Right ventricle myocardium superior (tissue), 1 donor: ENCODE measurements at places on chromosomes 2 and 18.

DNA sequence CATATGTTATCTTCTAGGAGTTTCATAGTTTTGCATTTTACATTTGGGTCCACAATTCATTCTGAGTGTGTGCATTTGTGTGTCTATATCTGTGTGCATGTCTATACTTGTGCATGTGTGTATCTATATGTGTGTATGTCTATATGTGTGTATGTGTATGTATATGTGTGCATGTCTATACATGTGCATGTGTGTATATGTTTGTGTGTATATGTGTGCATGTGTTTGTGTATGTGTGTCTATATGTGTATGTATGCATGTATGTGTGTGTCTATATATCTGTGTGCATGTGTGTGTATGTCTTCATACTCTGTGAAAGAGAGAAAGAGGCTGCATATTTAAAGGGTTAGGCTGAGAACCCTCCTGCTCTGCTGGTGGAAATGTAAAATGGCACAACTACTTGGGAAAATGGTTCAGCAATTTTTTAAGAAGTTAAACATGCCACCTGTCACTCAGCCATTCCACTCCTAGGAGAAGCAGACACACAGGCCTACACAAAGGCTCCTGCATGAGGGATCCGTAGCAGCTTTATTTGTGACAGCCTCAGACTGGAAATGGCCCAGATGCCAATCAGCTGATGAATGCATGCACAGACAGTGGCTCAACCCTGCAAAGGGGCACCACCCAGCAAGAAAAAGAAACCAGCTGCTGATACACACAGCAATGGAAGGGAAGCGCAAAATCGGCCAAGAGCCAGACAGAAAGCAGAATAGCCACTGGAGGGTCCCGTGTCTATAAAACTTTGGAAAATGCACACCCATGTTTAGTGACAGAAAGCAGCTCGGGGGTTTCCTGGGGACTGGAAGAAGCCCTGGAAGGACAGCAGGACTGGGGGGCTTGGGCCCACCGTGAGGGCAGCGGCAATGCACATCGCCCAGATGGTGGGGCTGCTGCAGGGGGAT is 146.8 kb downstream of the SEPTIN10 start:
- DNase-seq: peak; percentile 12

GRCh38 chr2:233482616-233483015 is 84.0 kb downstream of the USP40 start:
- DNase-seq: no peak

GRCh38 chr2:215624423-215624829 is 188.6 kb upstream of the FN1 start:
- peak; percentile 43 for DNase-seq

- no peak for DNase-seq
Measured at GRCh38 chr2:51624995-51625394, 593.1 kb upstream of the NRXN1 start.

DNA sequence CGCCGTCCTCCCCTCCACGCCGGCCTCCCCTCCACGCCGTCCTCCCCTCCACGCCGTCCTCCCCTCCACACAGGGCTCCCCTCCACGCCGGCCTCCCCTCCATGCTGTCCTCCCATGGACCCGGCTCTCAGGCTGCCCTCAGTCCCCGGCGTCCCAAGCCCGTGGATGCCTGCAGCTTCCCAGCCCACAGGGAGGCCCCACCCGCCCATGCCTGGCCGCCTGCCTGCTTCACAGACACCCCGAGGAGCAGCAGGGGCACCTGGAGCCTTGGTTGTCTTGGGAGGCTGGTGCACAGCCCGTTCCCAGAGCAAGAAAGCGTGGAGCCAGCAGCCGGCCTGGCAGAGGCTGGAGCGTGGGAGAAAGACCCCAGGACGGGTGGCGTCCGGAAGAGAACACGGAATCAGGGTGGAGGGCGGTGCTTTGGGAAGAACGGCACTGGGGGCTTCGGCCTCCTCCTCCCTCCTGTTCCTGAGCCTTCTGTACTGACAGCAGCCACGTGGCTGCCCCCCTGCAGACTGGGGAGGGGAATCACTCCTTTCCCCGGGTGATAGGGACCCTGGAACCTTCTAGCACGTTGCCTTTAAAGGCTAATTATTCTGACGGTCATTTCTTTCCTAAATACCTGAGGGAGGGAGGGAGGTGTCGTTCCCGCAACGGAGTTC is 26.2 kb upstream of the KCNG2 start:
- DNase-seq: no peak

DNA sequence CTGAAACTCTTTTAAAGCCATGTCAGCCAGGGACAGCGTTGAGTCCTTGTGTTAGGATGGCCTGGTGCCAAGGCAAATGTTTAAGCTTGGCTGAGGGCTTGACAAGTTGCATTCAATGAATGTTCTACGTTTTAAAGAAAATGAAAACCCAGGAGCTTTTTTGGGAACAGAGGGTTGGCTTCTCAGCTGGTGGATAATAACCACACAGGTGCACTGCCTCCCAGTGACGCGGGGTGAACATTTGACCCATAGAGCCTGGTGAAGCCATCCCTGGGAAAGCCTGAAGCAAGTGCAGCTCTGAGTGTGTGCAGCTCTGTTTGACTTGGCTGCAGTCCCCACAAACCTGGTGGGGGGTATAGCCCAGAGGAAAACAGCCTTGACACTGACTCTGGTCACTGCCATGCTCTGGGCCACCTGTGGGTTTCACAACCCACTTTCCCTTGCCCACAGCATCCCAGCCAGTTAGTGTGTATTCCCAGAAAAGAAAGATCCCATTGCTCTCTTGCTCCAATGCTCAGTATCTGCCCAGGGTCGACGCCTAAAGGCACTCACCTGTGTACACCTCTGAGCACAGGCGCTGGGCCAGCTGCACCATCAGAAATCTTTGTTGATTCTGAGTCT is 874.9 kb downstream of the RNF144A start:
- DNase-seq: no peak

GRCh38 chr2:111100765-111101162 is 19.9 kb upstream of the BCL2L11 start:
- DNase-seq: no peak

DNA sequence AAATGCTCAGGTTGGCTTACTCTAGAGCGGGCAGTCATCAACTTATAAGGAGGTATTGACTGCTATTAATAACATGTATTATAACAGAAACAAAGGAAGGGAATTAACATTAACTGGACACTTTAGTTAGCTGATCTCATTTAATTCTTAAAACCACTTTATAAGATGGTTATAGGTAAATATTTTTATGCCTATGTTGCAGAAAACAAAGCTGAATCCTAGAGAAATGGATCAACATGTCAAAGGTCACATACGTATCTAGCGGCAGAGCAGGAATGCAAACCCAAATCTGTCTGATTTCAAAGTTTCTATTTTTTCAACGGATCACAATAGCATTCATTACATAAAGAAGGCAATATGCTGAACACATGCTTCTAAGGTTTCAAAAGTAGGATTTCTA is 200.0 kb downstream of the PDE1A start:
- DNase-seq: no peak

GRCh38 chr18:37639846-37640245 is 74.2 kb upstream of the CELF4 start:
- no peak for DNase-seq

DNA sequence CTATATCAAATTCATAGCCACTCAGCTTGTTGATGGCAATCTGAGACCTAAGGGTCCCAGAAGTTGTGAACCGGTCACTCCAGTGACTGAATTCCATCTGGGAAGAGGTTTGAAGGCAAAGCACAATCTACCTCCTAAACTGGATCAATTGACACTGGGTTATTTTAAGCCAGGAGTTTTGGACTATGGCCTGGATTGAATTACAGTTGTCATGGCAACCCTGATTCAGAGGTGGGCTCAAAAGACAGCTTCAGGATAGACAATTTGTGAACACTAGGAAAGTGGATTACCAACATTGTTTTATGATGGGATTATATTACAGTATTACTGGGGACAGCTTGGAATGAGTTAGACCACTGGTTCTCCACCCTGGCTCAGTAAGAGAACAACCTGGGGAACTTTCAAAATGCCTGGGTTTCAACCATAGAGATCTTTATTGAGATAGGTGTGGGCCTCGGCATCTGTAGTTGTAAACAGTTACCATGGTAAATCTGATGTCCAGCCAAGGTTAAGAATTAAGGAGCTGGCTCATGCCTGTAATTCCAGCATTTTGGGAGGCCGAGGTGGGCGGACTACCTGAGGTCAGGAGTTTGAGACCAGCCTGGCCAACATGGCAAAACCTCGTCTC is 58.8 kb downstream of the MFSD6 start:
- no peak for DNase-seq

GRCh38 chr2:192571636-192572035 is 376.9 kb upstream of the TMEFF2 start:
- peak; percentile 10 for DNase-seq

- no peak for DNase-seq
Measured at GRCh38 chr2:25050128-25050527, 8.3 kb downstream of the EFR3B start.

DNA sequence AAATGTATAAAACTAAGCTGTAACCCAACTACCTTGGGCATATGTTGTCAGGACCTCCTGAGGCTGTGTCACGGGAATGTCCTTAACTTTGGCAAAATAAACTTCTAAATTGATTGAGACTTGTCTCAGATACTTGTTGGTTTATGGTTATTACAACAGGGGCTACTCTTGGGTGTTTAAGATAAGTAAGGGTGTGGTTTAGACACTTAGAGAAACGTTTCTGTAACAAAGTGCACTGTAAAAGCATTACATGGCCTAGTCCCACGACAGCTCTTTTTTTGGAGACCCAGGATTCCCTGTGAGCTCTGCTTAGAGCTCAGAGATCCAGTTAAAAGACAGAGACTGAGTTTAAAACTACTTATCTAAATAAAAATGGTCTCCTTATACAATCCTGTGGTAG is 32.3 kb upstream of the LIPG start:
- DNase-seq: no peak

- DNase-seq: no peak
Measured at GRCh38 chr18:11089931-11090715, 59.2 kb downstream of the PIEZO2 start.

GRCh38 chr2:152383702-152384101 is 48.7 kb downstream of the FMNL2 start:
- no peak for DNase-seq

- DNase-seq: no peak
Measured at GRCh38 chr2:16626997-16627605, 38.5 kb downstream of the CYRIA start.

- DNase-seq: peak; percentile 85
Measured at GRCh38 chr2:238895891-238896600, 48.2 kb downstream of the TWIST2 start.

GRCh38 chr2:201558665-201559064 is 84.6 kb downstream of the TMEM237 start:
- no peak for DNase-seq

- peak; percentile 79 for DNase-seq
Measured at GRCh38 chr2:96485751-96486651, 19.2 kb downstream of the NEURL3 start.

DNA sequence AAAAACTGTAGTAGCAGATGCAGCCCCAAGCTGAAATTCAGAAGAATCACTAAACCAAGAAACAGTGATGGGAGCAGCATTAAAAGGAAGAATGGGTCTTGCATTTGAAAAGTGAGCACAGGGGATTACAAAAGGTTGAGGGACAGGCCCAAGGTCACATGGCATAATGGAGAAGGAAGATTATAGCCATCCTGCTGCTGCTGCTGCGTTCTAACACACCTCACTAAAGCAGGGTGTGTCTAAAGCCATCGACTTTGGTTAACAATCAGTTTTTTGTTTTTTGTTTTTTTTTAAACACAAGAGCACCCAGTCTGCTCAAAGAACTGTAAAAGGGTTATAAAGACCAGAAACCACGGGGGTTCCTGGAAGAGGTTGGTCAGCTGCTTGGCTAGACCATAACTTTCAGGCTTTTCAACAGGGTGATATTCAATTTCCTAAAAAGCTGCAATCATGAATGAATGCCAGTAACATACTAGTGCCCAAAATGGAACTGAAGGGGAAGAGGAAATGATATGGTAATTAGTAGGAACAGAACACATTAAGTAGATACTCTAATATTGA is 102.6 kb downstream of the MYO5B start:
- DNase-seq: no peak

GRCh38 chr2:108413711-108414095 is 35.3 kb upstream of the GCC2 start:
- DNase-seq: no peak

GRCh38 chr2:101327863-101328394 is 19.4 kb upstream of the RNF149 start:
- DNase-seq: no peak

DNA sequence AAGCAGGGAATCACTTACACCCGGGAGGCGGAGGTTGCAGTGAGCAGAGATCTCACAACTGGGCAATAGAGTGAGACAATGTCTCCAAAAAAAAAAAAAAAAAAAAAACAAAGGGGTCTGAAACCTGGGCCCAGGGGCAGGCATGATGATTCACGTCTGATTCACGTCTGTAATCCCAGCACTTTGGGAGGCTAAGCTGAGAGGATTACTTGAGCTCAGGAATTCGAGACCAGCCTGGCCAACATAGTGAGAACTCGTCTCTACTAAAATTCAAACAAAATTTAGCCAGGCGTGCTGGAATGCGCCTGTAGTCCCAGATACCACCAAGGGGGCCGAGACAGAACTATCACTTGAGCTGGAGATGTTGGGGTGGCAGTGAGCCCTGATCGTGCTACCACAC is 30.3 kb downstream of the TEX44 start:
- DNase-seq: no peak

DNA sequence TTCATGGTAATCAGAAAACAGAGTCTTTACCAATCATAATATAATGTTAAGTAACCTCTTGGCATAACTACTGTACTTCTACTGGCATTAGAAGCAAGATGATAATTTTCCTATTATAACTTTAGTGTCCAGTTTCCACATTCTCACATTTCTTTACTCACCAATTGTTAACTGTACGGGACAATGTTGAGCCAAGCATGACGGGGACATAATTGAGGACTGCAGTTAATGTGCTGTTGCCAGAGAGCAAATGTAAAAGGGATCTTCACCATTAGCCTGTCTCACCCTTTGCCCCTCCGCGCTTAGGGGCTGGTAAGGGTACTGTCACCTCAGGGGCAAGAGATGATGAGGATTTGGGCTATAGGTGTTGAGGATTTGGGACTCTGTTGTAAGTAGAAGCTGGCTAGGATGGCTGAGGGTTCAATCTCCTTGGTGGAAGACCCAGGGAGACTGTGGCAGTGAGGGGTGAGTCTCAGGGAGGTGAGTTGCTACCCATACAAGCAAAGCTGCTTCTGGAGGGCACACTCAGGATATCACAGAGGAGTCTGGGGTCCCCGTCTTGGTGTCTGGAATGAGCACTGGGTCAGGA is 54.4 kb upstream of the IL1RL1 start:
- DNase-seq: no peak
